ENCODE measurements at places on chromosomes 2 and 18.

- DNase-seq: peak; percentile 47
These were observed 267.4 kb downstream of the PHLPP1 start for GRCh38 chr18:62982600-62983251.

GRCh38 chr18:5424903-5425664 lies 118.7 kb downstream of the EPB41L3 start:
- peak; percentile 47 for DNase-seq

DNA sequence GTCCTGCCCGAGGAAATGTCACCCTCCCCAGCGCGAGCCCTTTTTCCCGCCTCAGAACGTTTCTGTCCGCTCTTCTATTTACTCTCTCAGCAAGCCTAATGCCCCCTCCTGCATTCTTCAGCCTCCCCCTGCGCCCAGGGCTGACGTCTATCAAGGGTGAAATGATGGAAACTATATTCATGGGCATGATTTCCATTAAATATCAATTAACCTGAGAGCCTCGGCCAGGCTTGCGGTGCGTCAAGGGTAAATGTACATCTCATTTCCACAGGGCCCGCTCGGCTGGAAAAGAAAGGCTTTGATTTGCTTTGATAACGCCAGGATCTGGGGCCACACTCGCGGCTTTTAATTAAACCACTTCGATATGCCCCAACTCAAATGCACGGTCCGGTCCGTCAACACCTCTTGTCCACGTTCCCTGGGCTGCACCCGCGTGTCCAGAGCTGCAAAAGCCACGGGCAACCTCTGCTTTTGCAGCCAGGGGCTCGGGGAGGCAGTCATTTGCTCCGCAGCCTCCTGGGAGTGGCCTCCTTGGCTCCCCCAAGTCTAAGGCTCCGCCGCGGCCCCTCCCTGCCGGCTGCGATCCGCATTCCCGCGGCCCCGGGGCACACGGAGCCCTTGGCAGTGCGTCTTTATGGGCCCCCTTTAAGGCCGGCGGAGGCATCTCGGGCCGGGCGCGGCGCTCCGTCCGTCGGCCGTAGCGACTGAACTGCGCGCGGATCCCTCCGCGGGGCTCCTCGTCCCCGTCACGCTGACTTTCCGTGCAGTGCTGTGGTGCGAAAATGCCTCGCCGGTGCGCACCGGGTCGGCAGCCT lies at the start of gene HOXD8:
TSS of gene HOXD8 (plus strand) at position 724 of the 815 bp plus-strand sequence. CDS start 662 bp downstream, outside the sequence.
- DNase-seq: peak; percentile 68

GRCh38 chr2:67329951-67330350 lies 67.2 kb upstream of the ETAA1 start:
- DNase-seq: no peak

GRCh38 chr2:10519394-10519740 lies 71.2 kb upstream of the ODC1 start:
- no peak for DNase-seq

- DNase-seq: no peak
These were observed 22.3 kb downstream of the DNAH7 start for GRCh38 chr2:196046123-196046917.

DNA sequence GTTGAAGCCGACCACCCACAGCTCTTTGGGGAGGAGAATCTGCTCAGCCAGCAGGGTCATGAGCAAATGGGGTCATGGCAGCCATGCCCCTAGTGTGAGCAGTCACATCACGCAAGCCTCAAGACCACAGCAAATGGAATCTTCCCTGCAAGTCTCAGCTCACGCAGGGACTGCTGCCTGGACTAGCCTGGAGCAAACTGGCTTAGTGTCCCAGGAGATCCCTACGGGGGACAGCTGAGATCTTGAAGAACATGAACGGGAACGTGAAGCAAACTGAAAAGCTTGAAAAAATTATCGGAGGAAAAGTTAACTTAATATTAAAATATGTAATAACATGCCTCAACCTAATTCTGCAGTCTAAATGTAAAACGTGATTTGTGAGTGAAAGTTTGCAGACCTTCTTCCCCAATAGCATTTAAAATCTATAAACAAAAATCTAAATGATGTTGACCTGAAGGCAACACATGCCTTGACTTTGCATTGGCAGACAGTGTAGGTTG lies 118.4 kb downstream of the FAM124B start:
- DNase-seq: no peak

GRCh38 chr18:57627488-57627887 lies 5.9 kb upstream of the NARS1 start:
- DNase-seq: no peak

- DNase-seq: no peak
These were observed 118.1 kb upstream of the FN1 start for GRCh38 chr2:215553946-215554345.

DNA sequence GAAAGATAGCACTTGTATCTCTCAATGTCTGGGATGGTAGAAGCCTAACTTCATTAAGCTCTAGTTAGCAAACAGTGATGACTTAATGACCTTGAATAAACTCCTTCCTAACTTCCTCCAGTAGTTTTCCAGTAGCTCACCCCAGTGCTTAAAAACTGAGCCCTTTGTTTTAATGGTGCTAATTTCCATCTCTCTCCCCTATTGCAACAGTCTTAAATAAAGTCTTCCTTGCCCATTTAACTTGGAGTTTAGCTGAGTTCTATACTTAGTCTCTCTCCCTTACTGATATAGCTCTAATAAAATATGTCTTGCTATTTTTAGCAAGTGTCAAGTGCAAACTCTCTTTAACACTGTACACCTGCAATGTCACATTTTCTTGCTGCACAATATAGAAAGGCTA lies 267.0 kb downstream of the CCDC85A start:
- DNase-seq: no peak

DNA sequence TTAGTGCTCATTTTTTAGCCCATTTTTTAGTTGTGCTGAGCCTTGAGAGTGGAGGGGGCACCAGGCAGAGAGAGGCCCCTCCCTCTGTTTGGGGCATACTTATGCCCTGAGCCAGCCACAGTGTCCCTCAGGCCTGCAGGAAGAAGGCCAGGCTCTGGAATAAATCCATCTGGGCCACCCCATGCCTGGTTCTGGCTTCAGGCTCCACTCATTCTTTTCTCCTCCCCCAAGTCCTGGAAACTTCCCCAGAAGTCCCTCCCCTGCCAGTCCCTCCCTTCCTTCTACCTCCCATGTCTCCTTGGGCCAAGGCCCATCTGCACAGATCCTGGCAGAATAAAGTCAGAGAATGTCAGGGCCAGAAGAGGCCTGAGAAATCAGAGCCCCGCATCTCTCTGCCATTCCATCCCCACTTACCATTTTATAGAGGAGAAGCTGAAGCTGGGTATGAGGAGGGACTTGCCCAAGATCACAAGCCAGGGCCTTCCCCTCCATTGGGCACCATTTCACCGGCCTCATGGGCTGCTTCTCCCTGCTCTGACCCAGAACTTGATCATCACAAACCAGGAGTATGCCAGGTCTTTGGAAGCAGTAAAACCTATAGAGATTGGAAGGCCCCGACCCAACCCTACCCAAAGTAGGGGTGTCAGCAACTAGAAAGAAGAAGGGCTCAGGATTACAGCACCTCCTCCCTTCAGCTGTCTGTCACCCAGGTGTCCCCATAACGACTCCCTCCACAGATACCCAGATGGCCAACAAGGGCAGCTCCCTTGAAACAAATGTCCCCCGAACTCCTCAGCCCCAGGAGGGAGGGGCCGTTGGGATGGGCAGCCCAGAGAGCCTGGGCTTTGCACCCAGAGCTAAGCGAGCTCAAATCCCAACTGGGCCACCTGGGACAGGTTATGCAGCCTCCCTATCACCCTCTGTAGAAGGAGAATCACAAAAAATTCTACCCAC lies 108.4 kb downstream of the POLR1A start:
- DNase-seq: no peak

Data from NCI-H2171 (cell line).